Hair follicle dermal papilla cell (primary cell): ENCODE measurements at places on chromosomes 16 and 17. TPM values are rescaled to one million over a fixed set of nuclear protein-coding genes. Genes with fewer than 3 reads are reported as not detected.

The GAN gene
- 7.7 and 9.2 TPM in 2 replicates for total RNA-seq

The TEKT5 gene
- not detected in 2 replicates for total RNA-seq

The SCIMP gene
- total RNA-seq: not detected in 2 replicates

The LRRC75A gene
- 0.12 and 0.32 TPM in 2 replicates for total RNA-seq

The ITGAD gene
- not detected in 2 replicates for total RNA-seq

The ARHGAP27 gene
- 3.7 and 6.3 TPM in 2 replicates for total RNA-seq

The DNAH2 gene
- total RNA-seq: 0.12 and 0.16 TPM in 2 replicates

The NETO2 gene
- 27.9 and 43.0 TPM in 2 replicates for total RNA-seq

The TPPP3 gene
- total RNA-seq: 0.65 and 0.97 TPM in 2 replicates

The TMC7 gene
- 0.81 and 0.97 TPM in 2 replicates for total RNA-seq

The CASKIN1 gene
- total RNA-seq: 0.12 and 0.16 TPM in 2 replicates

The ARHGAP44 gene
- total RNA-seq: 1.6 and 2.1 TPM in 2 replicates

The FKBP10 gene
- total RNA-seq: 336 and 351 TPM in 2 replicates

The TERB1 gene
- 0.12 and 0.16 TPM in 2 replicates for total RNA-seq

The HNF1B gene
- total RNA-seq: not detected in 2 replicates

The MYLK3 gene
- total RNA-seq: 0.12 and 0.16 TPM in 2 replicates

The RASL10B gene
- 0.85 and 0.97 TPM in 2 replicates for total RNA-seq

The FBXW10B gene
- total RNA-seq: 1.6 and 6.7 TPM in 2 replicates

The PKMYT1 gene
- total RNA-seq: 1.9 and 2.2 TPM in 2 replicates

The CHD9NB gene
- 0.65 and 1.3 TPM in 2 replicates for total RNA-seq

The TAT gene
- total RNA-seq: under 0.01 and 0.16 TPM in 2 replicates

The SAP30BP gene
- 63.4 and 70.8 TPM in 2 replicates for total RNA-seq

The FA2H gene
- not detected in 2 replicates for total RNA-seq

The TMEM100 gene
- 1.3 and 2.3 TPM in 2 replicates for total RNA-seq

The TBC1D26 gene
- total RNA-seq: under 0.01 TPM in 1 of 2 replicates, not detected in the other

The PIPOX gene
- 2.6 and 3.4 TPM in 2 replicates for total RNA-seq

The CSF3 gene
- total RNA-seq: 1.2 and 1.9 TPM in 2 replicates

The ITGAX gene
- total RNA-seq: not detected in 2 replicates

The RFFL gene
- total RNA-seq: 11.7 and 16.1 TPM in 2 replicates

The SSTR5 gene
- total RNA-seq: not detected in 2 replicates

The TEX19 gene
- not detected in 2 replicates for total RNA-seq

The SBK1 gene
- under 0.01 TPM in 1 of 2 replicates, not detected in the other for total RNA-seq

The CPSF4L gene
- not detected in 2 replicates for total RNA-seq

The SEPTIN12 gene
- total RNA-seq: not detected in 2 replicates

The VAT1L gene
- total RNA-seq: 0.12 and 1.5 TPM in 2 replicates

The MYH2 gene
- total RNA-seq: not detected in 2 replicates

The TP53TG3 gene
- total RNA-seq: not detected in 2 replicates

The KRT24 gene
- total RNA-seq: not detected in 2 replicates

The FNDC8 gene
- total RNA-seq: not detected in 2 replicates

The PPP1R27 gene
- total RNA-seq: not detected in 2 replicates

The CHST5 gene
- total RNA-seq: 0.49 TPM in 1 of 2 replicates, not detected in the other

The SLC2A4 gene
- total RNA-seq: under 0.01 and 0.12 TPM in 2 replicates

The KRTAP4-1 gene
- not detected in 2 replicates for total RNA-seq

The CYGB gene
- total RNA-seq: 10.0 and 15.6 TPM in 2 replicates

The SMIM36 gene
- not detected in 2 replicates for total RNA-seq

The YBX2 gene
- not detected in 2 replicates for total RNA-seq

The CFAP97D1 gene
- total RNA-seq: not detected in 2 replicates

The KIF19 gene
- not detected in 2 replicates for total RNA-seq

The FOXL1 gene
- total RNA-seq: 2.9 TPM in 2 replicates

The OTOP3 gene
- not detected in 2 replicates for total RNA-seq

The CACNG4 gene
- total RNA-seq: not detected in 2 replicates

The BAHCC1 gene
- total RNA-seq: 16.3 and 25.5 TPM in 2 replicates

The RDM1 gene
- not detected in 2 replicates for total RNA-seq
